Renal cortical epithelial cell (primary cell): ENCODE measurements at places on chromosomes 7 and 10.

DNA sequence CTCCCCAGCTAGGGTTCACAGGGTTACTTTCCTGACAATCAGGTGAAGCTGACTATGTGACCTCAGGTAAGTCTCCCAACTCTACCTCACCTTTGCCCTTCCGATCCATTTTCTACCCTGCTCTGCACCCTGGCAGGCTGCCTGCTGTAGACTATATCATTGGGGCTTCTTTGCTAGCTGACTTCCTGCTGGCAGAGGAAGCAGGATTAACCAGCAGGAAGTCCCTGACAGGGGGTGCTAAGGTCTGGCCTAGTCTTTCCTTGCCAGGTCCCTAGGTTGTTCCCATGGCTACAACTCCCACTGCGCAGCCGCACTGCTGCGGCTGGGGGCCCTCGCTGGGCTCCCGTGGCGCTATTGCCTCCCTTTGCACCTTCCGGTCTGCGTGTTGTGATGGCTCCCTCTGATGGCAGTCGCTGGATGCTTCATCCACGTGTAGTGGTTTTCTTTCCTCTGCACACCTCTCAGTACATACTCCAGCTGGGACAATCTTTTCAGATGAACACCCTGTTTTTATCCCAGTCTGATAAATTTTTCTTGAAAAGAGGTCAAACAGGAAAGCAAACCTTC is 365.9 kb downstream of the REEP3 start:
- DNase-seq = no peak

DNA sequence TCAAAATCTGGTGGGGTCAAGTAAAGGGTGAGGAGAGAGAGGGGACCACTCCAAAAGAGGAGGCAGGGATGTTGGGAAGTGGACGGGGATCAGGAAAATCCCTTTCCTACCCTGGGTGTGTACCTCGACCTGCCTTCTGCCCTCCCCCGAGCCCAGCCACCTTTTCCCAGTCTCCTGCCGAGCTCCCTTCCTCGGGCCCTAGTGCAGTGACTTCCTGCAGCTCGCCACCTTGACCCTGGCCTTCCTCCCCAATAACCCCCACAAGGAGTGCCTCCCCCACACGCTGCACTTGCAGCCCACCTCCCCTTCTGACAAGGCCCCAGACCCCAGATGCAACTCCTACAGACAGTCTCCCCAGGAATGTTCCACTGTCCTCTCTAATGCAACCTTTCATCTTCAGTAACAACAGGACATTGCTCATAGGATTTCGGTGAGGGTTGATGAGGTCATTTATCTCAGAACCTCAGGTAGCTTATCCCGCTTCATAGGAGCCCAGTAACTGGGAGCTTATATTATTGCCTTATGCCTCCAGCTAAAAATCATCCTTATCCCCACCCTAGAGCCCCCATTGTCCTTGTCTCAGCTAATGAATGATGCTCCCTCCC is 90.1 kb downstream of the MKI67 start:
- no peak for DNase-seq

- DNase-seq = no peak
These were observed 464 bp downstream of the DENND2A start for GRCh38 chr7:140640060-140640637.

DNA sequence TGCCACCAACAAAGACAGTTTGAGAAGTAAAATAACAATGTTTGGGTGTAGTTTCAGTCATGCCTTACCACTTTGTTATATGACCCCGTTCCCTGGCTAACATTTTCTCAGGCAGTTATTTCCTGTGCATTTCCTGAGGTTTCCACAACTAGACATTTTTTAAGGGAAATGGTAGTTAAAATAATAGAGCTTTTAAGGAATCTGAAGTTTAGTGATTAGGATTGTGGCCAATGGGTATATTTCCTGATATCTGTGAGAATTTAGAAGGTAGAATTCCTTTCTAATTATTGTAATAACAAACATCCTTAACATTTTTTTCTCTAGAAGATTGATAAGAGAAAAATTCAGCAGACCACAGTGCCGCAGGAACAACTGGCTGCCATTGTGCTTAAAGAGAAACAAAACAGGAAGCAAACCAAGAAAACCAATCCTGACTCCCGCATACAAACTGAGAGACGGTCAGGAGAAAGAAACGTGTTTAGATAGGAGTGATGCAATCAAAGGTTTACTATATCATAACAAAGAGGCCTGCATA is 193.6 kb downstream of the MBL2 start:
- no peak for DNase-seq

GRCh38 chr10:100046021-100046486 is 35.6 kb downstream of the CPN1 start:
- DNase-seq = peak; percentile 63

DNA sequence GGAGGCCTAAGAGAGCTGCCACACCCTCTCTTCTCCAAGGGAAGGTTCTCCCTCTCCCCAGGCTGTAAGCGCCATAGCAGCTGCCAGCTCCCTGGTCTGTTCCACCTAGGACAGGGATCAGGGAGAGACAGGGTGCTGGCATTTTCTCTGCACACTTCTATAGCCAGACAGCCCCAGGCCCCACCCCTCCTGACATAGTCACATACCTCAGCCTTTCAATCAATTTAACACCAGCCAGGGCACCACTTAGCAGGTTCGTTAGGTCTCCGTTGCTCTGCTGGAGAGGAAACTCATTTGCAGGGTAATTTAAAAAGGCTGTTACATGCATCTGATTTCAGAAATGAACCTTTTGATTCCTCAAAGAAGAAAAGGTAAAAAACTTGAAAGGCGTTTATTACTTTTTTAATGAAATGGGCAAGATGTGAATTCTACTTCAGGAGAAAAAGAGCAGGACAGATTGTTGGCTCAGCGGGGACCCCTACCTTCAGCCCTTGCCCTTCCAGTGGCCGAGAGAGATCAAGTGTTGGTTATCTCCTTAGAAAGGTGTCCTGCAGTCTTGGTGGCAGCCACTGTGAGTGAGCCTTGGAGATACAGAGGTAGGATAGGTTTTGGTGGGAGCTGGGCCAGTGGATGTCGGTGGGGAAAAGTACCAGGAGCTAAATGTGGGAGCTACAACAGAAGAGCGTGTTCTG is 180.5 kb upstream of the GALNT17 start:
- no peak for DNase-seq

- DNase-seq = peak; percentile 6
These were observed 196.4 kb upstream of the VSTM2A start for GRCh38 chr7:54345746-54346145.

DNA sequence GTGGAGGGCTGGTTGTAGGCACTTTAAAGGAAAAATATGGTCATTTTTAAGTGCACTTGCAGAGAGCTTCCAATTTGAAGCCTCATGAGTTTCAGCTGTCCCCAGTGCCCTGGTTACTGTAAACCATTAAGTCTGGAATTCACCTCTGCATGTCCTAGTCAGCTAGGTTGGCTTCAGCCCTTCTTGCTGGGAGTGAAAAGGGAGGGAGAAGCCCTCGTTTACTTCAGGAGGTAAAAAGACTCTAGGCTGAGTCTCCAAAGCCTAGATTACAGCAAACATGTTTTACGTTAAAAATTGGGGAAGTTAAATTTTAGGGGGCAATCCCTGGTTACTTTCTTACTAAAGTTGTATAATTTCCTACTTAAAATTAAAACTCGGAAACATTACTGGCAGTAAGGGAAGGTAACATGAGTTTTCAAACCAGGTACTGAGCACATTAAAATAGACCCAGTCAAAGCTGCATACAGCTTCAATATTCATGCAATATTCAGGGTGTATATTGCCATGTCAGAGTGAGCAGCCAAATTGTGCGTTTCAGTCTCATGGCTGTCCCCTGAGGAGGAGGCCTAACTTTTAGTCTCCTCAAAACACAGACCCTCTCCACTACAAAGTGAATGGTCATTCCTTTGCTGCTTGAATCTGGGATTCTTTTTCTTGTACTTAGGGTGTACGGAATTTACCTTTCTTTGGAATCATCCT is 156.7 kb downstream of the PRKG1 start:
- DNase-seq = peak; percentile 26

GRCh38 chr10:70164163-70164562 is 6.2 kb downstream of the SAR1A start:
- DNase-seq = no peak

- no peak for DNase-seq
These were observed 386.4 kb downstream of the PLXNA4 start for GRCh38 chr7:132189881-132190280.

- DNase-seq = no peak
These were observed 1.1 kb downstream of the RADIL start for GRCh38 chr7:4882169-4883032.

DNA sequence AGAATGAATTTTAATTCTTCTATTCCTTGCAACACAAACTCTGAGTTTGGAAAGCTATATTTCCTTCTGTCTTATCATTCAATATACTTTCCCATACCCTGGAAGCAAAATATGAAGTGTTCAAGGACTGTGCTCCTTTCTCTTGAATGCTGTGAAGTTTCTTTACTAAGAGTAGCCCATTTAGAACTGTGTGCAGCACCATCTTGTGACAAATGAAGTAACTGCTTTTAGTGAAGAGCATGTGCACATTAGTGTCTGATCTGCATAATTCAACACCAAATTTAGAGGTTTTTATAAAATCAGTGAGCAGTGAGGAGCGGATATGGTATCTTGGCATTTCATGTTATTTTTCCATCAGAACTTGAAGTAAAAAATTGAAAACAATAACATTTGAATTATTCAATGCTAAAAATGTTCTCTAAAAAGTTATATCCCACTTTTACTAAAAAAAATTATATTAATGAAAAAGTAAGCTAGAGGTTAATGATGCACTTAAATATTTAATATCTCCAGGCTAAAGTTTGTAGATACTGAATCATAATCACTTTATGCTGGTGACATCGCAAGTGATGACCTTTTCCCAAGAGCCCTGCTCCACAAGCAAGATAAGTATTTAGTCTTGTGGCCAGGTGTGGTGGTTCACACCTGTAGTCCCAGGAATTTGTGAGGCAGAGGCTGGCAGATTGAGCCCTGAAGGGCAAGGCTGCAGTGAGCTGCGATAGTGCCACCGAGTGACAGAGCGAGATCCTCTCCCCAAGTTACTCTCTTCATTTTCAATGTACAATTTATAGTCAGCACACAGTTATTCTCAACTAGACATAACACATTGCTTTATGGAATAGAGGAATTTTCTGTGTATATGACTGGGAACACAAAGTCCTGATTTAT is 108.8 kb upstream of the PCLO start:
- peak; percentile 69 for DNase-seq

DNA sequence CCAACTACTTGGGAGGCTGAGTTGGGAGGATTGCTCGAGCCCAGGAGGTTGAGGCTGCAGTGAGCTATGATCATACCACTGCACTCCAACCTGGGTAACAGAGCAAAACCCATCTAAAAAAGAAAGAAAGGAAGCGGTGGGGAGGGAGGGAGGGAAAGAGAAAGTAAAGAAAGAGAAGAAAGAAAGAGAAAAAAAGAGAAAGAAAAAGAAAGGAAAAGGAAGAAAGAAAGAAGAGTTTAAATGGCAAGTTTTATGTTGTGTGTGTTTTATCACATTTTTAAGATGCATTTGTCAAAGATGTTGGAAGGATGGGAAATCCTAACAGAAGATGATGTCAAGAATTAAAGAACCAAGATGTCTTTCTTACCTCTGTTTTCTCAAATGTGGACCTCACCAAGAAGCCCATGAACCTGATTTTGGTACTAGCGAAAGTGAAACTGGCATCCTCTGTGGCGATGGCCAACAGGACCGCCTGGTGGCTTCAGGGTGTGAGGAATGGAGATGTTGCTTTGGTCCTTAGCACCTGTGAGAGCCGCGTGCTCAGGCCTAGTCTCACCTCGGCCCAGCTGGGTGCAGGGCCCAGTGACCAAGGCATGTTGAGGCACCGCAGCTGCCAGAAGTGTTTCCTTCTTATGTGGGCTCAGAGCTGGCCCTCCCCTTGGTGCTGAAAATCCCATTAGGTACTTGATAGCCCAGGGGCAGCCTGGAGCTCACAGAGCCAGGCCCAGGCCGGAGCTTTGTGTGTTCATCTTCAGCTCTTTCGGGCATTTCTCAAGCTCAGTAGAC is 9.8 kb downstream of the UCMA start:
- no peak for DNase-seq

DNA sequence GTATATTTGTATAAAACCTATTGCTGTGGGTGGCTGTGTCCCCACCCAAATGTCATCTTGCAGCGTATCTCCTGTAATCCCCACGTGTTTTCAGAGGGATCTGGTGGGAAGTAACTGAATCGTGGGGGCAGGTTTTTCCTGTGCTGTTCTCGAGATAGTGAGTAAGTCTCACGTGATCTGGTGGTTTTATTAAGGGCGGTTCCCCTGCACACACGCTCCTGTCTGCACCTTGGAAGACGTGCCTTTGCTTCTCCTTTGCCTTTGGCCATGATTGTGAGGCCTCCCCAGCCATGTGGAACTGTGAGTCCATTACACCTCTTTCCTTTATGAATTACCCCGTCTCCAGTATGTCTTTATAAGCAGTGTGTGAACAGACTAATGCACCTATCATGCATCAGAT is 97.6 kb downstream of the DYNC2I1 start:
- DNase-seq = no peak

- DNase-seq = peak; percentile 35
These were observed 8.7 kb upstream of the IL6 start for GRCh38 chr7:22718200-22718711.

DNA sequence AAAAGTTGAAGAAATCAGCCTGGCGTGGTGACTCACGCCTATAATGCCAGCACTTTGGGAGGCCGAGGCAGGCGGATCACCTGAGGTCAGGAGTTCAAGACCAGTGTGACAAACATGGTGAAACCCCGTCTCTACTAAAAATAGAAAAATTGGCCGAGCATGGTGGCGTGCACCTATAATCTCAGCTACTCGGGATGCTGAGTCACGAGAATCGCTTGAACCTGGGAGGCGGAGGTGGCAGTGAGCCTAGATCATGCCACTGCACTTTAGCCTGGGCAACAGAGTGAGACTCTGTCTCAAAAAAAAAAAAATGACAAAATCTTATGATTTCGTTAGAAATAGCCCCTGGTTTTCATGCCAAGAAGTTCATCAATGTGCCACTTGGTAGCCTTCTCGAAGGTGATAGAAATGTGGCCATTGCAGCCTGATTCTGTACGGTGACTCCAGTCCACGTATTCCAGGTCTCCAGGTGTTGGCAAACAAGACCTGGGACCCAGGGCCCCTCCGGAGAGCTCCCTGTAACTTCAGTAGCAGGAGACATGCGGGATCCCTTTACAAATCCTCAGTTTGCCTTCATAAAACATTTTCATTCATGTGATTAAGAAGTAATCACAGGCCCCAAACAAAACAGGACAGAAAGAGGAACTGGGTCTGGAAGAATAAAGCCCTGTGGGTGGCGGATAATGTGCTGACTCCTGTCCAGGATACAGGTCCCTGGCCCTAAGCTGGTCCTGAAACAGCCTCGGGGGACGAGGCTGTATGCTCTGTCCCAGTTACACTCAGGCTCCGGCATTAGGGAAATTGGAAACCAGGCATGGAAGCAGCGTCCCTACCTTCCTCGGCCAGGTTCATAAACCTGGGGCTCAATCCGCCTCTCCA is 207.3 kb upstream of the SH2B2 start:
- peak; percentile 43 for DNase-seq

- DNase-seq = no peak
These were observed 7.9 kb downstream of the GPRIN2 start for GRCh38 chr10:46548498-46549090.

GRCh38 chr10:51815723-51816122 is 116.3 kb upstream of the CSTF2T start:
- DNase-seq = no peak

GRCh38 chr7:104469166-104469820 is 140.9 kb downstream of the LHFPL3 start:
- DNase-seq = no peak

GRCh38 chr7:36366005-36366717 is 23.5 kb upstream of the ANLN start:
- DNase-seq = no peak
